Right lobe of liver (tissue), 6 donors: ENCODE measurements at places on chromosomes 2 and 18. TPM values are rescaled to one million over a fixed set of nuclear protein-coding genes. Genes with fewer than 3 reads are reported as not detected.
A peak's percentile ranks its signal among the peaks of the same experiment; 100 is the strongest.

- H3K4me1 ChIP-seq, result no peaks in the 10 kb centered on the region
- H3K4me3 ChIP-seq, result no peak overlapping the region
- no peaks in the 10 kb centered on the region for H3K36me3 ChIP-seq
- DNase-seq, result no peak
- H3K27me3 ChIP-seq, result no peaks in the 10 kb centered on the region
- no peak overlapping the region for H3K27ac ChIP-seq
Observed at GRCh38 chr18:63617915-63618234, 26.2 kb downstream of the SERPINB4 start.

GRCh38 chr2:223585666-223586065 is 16.5 kb downstream of the SCG2 start:
- no peak for DNase-seq
- H3K4me1 ChIP-seq, result no peaks in the 10 kb centered on the region
- no peak overlapping the region for H3K27ac ChIP-seq
- H3K36me3 ChIP-seq, result no peaks in the 10 kb centered on the region
- no peak overlapping the region for H3K4me3 ChIP-seq

DNA sequence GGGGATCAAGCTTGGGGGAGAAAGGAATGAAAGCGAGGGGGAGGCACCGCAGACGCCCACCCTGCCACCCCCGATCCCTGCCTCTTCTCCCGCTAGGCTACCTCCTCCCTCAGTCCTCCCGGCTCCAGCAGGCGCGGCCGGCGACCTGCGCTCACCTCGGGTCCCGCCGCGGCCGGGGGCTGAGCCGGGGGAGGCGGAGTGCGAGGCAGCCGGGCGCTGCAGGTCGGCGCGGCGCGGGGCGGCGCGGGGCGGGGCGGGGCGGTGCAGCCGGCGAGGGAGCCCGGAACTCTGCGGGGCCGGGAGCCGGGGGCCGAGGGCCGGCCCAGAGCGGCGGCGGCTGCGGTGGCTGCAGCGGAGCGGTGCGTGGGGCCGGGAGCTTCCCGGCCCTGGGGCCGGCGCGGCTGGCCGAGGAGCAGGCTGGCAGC is 477 bp downstream of the ACVR1 start:
- no peaks in the 10 kb centered on the region for H3K4me1 ChIP-seq
- H3K36me3 ChIP-seq, result no peaks in the 10 kb centered on the region
- peak; percentile 74 for DNase-seq
- no peaks in the 10 kb centered on the region for H3K27me3 ChIP-seq

GRCh38 chr18:51074605-51075004 is 44.6 kb downstream of the SMAD4 start:
- H3K4me3 ChIP-seq, result no peak overlapping the region
- no peaks in the 10 kb centered on the region for H3K36me3 ChIP-seq
- H3K27me3 ChIP-seq, result no peaks in the 10 kb centered on the region
- no peaks in the 10 kb centered on the region for H3K4me1 ChIP-seq
- DNase-seq, result no peak

GRCh38 chr18:45974088-45974536 is 7.0 kb upstream of the EPG5 start:
- no peak overlapping the region for H3K4me3 ChIP-seq
- DNase-seq, result peak; percentile 29
- H3K27me3 ChIP-seq, result no peaks in the 10 kb centered on the region
- H3K36me3 ChIP-seq, result no peaks in the 10 kb centered on the region
- no peak overlapping the region for H3K27ac ChIP-seq
- no peaks in the 10 kb centered on the region for H3K4me1 ChIP-seq

GRCh38 chr18:75201282-75202270 is 7.4 kb downstream of the PTGR3 start:
- no peak overlapping the region for H3K4me3 ChIP-seq
- no peak overlapping the region for H3K27ac ChIP-seq
- peak; percentile 63 for DNase-seq

- no peak overlapping the region for H3K4me3 ChIP-seq
- H3K27ac ChIP-seq, result no peak overlapping the region
- no peaks in the 10 kb centered on the region for H3K27me3 ChIP-seq
- no peaks in the 10 kb centered on the region for H3K4me1 ChIP-seq
- no peak for DNase-seq
Observed at GRCh38 chr2:226403369-226403768, 396.3 kb downstream of the IRS1 start.

Gene RNU2-63P
- not detected for total RNA-seq

- no peaks in the 10 kb centered on the region for H3K36me3 ChIP-seq
- no peak overlapping the region for H3K27ac ChIP-seq
- no peaks in the 10 kb centered on the region for H3K4me1 ChIP-seq
- no peaks in the 10 kb centered on the region for H3K27me3 ChIP-seq
Observed at GRCh38 chr2:133177196-133177595, 391.1 kb downstream of the NCKAP5 start.

DNA sequence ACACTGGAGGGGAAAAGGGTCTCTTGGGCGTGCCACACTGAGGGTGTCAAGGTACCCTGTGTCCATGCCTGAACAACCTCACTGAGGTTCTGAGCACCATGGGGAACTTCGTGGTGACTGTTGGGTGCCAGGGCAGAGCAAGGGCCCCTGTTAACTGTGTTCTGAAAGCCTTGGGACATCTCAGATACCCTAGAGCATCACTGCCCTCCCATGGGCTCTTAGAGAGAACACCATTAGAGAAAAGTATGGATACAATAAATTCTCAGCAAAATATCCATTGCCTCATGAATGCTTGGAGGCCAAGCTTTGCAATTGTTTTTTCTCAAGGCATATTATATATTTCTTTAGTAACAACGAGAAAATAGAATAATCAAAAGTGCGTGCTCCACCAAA is 488.5 kb upstream of the NRP2 start:
- H3K27ac ChIP-seq, result no peak overlapping the region
- no peaks in the 10 kb centered on the region for H3K4me1 ChIP-seq
- DNase-seq, result no peak
- H3K4me3 ChIP-seq, result no peak overlapping the region
- no peaks in the 10 kb centered on the region for H3K27me3 ChIP-seq

DNA sequence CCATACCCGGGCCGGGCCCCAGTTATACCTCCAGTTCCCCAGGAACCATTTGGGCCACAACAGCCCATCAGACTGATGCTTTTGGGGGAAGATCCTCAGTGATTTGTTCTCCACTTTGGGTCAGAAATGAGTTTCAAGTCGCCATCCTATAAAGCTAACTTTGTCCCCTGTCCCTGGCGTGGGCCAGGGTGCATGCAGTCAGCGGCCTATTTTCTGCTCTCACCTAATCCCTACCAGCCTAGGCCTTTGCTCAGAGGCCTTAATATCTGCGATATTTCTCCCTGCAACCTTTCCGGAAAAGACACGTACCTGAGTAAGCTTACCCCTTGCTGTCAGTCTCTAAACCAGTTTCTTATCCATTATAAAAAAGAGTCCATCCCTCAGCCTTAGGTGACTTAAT is 7.2 kb downstream of the DNMT3A start:
- no peaks in the 10 kb centered on the region for H3K4me1 ChIP-seq
- no peaks in the 10 kb centered on the region for H3K36me3 ChIP-seq
- H3K27me3 ChIP-seq, result no peaks in the 10 kb centered on the region
- H3K27ac ChIP-seq, result no peak overlapping the region
- no peak overlapping the region for H3K4me3 ChIP-seq

GRCh38 chr2:119255760-119256581 is 32.3 kb downstream of the STEAP3 start:
- peaks cover 70% of the 10 kb centered on the region for H3K36me3 ChIP-seq
- H3K27ac ChIP-seq, result no peak overlapping the region
- H3K4me1 ChIP-seq, result no peaks in the 10 kb centered on the region
- DNase-seq, result no peak
- no peaks in the 10 kb centered on the region for H3K27me3 ChIP-seq
- no peak overlapping the region for H3K4me3 ChIP-seq

DNA sequence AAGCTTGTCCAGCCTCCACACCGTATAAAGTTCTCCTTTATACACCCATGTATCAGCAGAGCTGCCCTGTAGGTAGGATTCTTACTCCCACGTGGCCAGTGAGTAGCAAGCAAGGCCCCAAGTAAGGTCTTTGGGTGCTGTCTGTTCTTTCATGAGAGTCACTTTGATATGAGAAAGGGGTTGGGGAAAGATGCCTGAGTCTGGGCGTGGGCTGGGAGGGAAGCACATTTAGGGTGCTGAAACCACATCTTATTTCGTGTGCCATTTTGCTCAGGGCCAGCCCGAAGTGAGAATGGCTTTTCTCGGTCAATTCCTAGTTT is 436 bp upstream of the ITPRIPL1 start:
- H3K27me3 ChIP-seq, result no peaks in the 10 kb centered on the region
- H3K27ac ChIP-seq, result no peak overlapping the region
- no peak for DNase-seq

Gene SCN3A
- not detected for total RNA-seq

Gene TLX2
- not detected for total RNA-seq

Gene SDC1
- total RNA-seq, result 387 TPM

Gene NEUROD1
- not detected for total RNA-seq

DNA sequence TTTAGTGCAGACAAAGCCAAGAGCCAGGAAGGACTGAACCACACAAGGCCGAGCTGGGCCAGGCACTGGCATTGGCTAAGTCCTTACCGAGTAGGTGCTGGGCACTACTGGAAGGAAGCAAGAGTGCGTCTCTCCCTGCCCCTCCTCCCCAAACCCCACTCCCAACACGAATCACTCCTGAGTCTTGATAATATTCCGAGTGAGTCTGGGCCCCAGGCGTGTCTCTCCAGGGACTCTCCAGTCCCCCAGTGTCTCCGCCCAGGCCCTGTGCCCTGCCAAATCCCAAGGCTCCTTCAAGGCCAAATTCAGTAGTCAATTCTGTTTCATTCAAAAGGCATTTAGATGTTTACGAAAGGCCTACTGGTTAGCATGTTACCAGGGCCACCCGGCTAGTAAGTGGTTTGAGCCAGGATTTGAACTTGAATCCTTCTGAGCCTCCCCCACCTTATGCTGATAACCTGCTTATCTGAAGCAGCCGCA is 82.8 kb downstream of the GLI2 start:
- no peak overlapping the region for H3K27ac ChIP-seq
- no peaks in the 10 kb centered on the region for H3K36me3 ChIP-seq
- no peaks in the 10 kb centered on the region for H3K4me1 ChIP-seq

DNA sequence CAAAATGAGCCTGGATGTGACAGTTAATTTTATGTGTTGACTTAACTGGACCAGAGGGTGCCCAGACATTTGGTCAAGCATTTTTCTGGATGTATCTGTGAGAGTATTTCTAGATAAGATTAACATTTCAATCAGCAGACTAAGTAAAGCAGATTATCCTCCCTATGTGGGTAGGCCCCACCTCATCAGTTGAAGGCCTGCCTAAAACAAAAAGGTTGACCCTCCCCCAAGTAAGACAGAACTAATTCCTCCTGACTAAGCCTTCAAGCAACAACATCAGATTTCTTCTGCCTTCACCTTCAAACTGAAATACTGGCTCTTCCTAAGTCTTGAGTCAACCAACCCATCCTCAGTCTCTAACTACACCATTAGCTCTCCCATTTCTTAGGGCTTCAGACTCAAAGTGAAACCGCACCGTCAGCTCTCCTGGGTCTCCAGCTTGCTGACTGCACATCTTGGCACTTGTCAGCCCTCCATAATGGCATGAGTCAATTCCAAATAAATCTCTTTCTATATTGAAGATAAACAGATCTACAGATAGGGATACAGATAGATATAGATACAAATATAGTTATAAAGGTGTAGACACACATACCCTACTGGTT is 47.9 kb downstream of the MEMO1 start:
- H3K4me1 ChIP-seq, result no peaks in the 10 kb centered on the region
- no peaks in the 10 kb centered on the region for H3K27me3 ChIP-seq
- DNase-seq, result peak; percentile 30
- H3K27ac ChIP-seq, result no peak overlapping the region

Gene GALR1
- not detected for total RNA-seq

DNA sequence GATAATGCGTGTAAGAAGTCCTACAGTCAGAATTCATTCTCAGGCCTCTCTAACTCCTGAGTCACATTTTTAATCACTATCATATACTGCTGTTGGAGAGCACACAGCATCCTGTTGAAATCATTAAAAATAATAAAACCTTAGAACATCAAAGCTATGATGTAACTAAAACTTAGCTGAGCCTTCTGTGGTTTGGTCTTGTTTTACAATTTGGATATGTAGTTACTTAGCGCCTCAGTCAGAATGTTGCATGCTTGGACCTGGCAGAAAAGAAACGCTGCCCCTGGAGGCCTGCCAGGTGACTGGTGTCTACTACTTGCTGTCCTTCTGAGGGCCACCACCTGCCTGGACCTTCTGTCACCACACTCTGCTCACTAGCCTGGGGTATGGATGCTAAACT is 261.1 kb upstream of the RASGRP3 start:
- DNase-seq, result no peak
- no peaks in the 10 kb centered on the region for H3K27me3 ChIP-seq
- no peak overlapping the region for H3K4me3 ChIP-seq
- H3K27ac ChIP-seq, result no peak overlapping the region

DNA sequence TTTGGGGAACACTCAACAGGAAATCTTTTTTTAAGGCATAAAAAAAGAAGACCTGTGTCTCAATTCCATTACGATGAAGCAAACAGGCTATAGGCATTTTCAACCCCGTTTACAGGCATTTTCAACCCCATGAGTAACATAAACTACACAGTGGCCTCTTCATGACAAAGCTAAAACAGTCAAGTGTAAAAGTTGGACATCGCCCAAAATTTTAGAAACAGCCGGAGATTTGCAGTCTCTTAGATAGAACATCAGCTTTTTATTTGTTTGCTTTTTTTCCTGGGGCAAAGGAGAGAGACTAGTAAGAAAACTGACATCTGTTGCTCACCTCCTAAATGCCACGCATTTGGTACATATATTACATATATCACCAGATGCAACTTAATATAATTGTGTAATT is 173.7 kb downstream of the CMPK2 start:
- no peak for DNase-seq
- H3K27me3 ChIP-seq, result no peaks in the 10 kb centered on the region
- no peak overlapping the region for H3K27ac ChIP-seq

- H3K4me3 ChIP-seq, result no peak overlapping the region
- H3K4me1 ChIP-seq, result no peaks in the 10 kb centered on the region
- no peak for DNase-seq
- H3K27me3 ChIP-seq, result no peaks in the 10 kb centered on the region
- H3K27ac ChIP-seq, result no peak overlapping the region
Observed at GRCh38 chr2:231386446-231386845, 9.1 kb upstream of the B3GNT7 start.

GRCh38 chr2:211867845-211868451 is 670.7 kb downstream of the ERBB4 start:
- no peaks in the 10 kb centered on the region for H3K27me3 ChIP-seq
- H3K4me1 ChIP-seq, result no peaks in the 10 kb centered on the region
- H3K36me3 ChIP-seq, result no peaks in the 10 kb centered on the region
- no peak overlapping the region for H3K4me3 ChIP-seq
- no peak overlapping the region for H3K27ac ChIP-seq

Gene KIF5C
- 0.33 TPM for total RNA-seq

DNA sequence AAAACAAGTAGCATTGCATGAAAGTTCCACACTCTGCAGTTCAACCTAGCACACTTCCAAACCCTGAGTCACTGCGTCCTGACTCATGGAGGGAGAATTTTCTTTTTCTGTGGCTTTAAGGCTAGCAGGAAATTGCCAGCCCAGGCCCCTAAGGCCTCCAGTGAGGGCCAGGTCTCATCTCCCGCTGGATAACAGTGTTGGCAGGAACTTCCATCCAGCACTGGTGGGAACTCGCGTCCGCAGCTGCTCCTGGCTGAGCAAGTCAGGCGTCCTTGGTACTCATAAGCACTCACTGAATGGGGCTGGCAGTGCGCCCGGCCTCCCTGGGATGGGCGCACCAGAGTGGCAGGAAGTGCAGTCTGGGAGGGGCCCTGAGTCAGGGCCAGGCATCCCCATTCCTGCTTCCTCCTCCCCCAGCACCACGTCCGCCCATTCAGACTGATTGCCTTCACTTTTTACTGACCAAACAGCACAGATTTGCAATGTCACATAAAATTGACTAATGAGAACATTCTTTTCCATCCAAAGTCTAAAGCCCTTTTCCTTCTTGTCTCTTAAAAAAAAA is 14.3 kb downstream of the MALL start:
- H3K27ac ChIP-seq, result peak overlapping the region; percentile 44
- no peaks in the 10 kb centered on the region for H3K4me1 ChIP-seq
- no peak overlapping the region for H3K4me3 ChIP-seq
- peak; percentile 86 for DNase-seq
